ENCODE measurements at places on chromosomes 6 and 20.

DNA sequence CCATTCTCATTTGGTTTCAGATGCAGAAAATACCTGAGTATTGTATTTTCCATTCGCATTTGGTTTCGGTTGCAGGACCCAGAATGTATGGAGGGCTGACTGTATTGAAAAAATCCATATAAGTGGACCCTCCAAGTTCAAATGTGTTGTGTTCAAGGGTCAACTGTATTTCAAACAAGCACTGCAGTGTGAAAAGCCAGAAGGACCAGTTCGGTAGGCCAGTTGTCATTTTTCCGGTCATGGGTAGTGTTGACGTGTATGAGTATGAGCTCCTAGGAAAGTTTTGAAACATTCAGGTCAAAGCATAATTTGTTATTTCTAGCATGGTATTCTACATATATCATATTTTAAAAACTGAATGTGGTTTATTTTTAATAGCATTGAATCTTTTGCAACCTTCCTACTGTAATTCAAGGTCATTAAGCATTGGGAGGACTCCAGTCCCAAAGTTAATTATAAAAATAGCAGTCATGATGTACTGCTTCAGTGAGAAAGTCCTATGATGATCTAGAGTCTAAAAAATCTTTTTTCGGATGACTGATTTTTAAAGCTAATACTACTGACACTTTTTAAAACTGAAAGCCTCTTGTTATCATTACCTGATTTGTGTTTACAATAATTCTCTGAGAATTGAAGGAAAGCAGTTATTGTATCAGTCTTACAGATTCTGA is 18.9 kb downstream of the NHSL1 start:
- no peak for DNase-seq

DNA sequence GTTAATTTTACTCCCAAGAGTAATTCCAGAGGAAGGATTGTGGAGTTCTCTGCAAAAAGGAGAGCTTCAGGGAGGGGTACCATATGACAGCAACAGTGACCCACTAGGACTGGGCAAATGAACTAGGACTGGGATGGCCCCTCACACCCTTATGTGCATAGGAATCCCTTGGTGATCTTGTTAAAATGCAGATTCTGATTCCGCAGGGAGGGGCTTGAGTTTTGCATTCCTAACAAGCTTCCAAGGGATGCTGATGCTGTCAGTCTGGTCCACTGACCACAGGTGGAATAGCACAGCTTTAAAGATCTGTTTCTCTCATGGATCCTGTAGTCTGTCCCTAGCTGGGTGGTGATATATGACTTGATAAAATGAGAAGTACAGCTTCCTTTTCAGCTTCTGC is 6.3 kb upstream of the FOXA2 start:
- DNase-seq, result no peak

DNA sequence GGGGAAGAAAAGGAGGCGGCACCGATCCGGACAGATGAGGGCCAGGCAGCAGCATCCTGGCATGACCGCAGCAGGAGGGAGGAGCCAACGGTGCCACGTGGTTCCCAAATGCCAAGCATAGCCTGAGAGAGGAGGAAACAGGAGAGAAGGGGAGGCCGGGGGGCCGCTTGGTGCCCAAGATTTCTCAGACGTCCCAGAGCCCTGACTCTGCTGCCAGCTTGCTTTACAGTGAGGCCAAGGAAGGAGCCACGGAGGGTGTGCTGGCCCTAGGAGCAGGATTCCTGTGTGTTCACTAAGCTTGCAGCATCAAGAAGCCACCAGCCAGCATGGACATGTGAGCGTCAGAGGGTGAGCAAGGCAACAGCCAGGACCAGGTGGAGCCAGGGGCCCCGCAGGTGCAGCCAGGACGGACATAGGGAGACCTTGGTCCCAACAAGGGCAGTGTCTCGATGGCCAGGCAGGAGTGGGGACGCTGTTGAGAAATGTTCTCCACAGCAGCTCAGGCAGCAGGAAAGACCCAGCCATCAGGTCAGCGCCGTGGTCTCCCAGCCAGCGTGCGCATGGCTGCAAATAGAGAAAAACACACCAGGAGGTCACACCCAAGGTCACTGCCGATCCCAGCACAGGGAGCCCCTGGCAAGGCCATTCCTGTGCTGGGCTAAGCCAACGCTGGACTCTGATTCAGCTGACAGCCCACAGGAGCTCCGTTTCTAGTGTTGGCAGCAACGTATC is 143.7 kb downstream of the DLL1 start:
- no peak for DNase-seq

DNA sequence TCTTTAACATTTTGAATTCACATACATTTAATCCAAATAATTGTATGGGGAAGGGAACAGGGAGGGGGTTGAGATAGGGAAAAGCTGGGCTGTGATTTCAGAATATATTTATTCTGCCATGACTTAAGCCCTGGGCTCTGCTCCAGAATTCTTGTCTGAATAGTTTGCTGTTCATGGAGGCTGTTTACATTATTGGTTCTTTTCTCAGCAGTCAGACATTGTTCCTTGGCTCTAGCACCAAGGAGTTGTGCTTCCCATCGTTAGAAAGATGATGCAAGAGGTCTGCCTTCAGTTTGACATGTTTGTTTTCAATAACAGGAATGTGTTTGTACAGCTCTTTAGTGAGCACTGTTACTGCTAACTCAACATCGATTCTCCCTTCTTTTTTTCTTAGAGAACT is 198.8 kb upstream of the CDYL start:
- no peak for DNase-seq

- DNase-seq, result no peak
These were observed 5.9 kb upstream of the HMGA1 start for GRCh38 chr6:34230653-34231371.

DNA sequence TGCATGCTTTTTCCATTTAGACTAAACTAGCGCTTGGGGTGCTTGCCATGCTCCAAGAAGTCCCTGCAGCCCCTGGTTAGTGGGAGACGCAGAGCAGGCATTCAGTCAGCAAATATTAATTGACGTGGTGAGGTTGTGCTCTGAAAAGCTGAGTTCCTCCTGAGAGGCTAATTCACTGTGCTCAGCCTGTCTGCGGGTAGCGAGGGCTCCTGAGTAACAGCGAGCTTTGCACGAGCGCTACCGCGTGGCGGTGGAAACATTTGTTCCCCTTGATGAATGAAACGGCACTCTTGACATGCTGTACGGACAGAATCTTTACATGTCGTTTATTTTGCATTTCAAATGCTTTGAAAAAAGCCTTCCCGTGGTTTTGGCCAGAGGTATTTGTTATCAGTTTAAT is 170.6 kb upstream of the AGPAT4 start:
- no peak for DNase-seq

DNA sequence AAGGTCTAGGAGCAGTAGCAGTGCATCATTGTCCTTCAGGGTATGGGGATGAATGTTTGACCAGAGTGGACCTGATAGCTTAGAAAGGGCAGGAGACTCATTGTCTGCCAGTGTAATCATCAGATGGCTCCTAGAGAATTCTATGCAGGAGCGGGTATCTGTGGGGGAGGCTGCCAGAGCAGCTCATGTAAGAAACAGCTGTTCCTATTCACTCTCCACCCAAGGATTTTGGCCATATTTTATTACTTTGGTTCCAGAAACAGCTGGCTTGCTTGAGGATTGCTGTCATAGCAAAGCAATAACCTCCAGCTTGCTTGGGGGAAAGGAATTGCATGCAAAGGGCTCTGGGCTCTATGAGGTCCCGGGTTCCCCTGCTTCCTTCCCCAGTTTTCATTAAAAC is 44.1 kb downstream of the RALY start:
- no peak for DNase-seq

GRCh38 chr20:44830523-44830922 is 20.2 kb upstream of the RIMS4 start:
- no peak for DNase-seq

- no peak for DNase-seq
These were observed 14.7 kb downstream of the DSE start for GRCh38 chr6:116385459-116385802.

GRCh38 chr6:11414176-11414963 is 123.2 kb upstream of the TMEM170B start:
- DNase-seq, result peak; percentile 31

DNA sequence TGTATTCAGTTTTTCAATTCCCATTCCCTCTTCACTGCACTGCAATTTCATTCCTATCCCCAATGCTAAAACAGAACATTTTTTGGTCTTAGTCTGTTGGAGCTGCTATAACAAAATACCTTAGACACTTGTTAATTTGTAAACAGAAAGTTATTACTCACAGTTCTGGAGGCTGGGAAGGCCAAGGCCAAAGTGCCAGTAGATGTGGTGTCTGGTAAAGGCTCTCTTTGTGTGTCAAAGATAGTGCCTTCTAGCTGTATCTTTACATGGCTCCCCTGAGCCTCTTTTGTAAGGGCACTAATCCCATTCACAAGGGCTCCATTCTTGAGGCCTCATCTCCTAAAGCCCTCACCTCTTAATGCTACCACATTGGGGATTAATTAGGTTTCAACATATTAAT is 40.0 kb downstream of the PHIP start:
- DNase-seq, result no peak

DNA sequence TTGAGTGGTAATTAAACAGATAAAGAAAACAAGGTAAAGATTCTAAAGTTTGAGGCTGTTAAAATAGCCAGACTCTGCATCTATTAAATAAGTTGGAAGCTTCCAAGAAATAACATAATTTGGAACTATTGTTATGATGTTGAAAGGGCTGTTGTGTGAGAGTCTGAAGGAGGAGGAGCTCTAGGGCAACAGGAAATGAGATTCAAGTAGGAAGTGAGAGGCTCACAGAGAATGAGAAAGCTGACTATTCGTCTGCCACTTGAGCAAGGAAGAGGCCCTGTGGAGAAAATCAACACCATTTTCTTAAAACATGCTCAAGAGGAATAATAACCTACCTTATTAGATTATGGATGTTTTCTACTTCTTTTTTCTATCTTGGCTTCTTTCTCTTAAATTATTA is 185.2 kb downstream of the SLC24A3 start:
- no peak for DNase-seq

DNA sequence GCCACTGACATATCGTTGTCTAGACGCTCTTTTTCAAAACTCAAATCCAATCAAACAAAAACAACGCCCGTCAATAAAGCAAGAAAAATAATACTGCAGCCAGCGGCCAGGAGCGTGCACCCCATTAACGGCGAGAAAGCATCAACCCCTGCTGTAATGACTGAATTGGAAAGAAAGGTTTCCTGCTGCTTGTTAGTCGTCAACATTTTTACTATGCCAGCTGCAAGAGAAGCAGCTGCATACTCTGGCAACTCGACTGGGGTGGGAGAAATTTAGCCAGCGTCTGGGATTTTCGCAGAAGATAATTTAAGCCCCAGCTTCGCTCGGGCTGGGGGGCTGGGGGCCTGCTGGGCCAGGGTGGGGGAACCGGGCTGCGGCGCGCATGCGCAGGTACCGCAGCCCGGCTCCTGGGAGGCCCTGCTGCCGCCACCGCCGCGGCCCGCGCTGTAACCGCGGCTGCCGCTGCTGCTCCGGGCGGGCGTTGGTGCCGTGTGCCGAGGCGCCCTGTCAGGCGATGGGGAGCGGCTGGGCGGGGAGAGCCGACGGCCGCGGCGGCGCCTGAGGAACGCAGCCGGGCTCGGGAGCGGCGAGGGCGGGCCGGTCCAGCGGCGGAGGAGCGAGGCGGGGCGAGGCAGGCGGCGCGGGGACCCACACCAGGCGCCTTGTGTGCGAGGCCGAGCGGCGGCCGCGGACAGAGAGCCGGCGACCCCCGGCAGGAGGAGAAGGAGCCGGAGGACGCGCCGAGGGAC is 732 bp upstream of the STXBP5 start:
- peak; percentile 78 for DNase-seq

DNA sequence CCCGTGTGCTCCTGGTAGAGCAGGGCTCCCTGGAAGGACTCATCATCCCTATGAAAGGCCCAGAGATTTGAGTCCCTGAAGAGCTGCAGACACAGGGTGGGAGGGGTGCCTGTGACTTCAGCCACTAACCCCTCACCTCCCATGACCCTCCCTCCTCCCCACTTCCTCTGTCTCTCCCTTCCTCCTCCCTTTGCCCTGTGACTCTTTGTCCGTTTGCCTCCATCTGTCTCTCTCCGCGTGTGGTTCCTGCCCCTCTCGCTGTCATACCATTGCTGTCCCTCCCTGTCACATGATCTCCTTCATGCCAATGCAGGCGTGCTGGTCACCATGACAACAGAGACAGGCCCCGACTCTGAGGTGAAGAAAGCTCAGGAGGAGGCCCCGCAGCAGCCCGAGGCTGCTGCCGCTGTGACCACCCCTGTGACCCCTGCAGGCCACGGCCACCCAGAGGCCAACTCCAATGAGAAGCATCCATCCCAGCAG is 19.0 kb downstream of the EPB41L1 start:
- DNase-seq, result no peak

DNA sequence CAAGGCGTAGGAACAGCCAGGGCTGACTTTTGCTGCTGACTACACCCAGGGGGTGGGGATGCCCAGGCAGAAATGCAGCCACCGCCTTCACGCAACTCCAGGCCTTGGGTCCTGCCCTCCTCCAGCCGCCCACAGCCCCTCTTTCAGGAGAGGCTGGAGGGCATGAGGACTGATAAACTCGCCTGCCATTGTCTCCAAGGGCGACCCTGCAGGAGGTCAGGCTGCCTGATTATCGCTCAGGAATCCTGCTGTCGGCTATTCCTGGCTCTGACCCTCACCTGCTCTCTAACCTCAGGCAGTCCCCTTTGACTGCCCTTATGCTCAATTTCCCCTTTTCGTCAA is 62.0 kb upstream of the HDDC2 start:
- DNase-seq, result no peak

DNA sequence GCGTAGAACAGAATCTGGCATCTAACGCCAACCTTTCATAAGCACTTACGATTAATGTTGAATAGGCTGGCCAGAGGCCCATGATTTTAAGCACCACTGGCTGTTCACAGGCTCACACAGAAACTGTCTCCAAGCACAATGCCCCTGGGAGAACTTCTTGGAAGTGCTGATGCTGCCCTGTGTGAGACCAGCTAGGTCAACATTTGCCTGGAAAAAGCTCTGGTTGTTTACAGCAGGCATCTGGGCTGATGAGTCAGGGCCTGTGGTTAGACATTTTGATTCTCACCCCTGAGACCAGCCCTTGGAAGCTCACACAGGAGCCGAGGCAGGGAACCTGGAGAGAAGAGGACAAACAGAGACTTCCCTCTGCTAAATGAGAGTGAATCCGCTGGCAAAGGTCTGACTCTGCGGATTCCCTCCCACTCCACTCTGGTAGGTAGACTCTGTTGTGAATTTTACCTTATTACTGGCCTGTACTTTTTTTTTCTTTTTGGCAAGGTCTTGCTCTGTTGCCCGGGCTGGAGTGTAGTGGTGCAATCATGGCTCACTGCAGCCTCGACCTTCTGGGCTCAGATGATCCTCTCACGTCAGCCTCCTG is 6.8 kb upstream of the SULF2 start:
- DNase-seq, result no peak

- DNase-seq, result peak; percentile 80
These were observed 20.2 kb downstream of the LEMD2 start for GRCh38 chr6:33768644-33769120.

DNA sequence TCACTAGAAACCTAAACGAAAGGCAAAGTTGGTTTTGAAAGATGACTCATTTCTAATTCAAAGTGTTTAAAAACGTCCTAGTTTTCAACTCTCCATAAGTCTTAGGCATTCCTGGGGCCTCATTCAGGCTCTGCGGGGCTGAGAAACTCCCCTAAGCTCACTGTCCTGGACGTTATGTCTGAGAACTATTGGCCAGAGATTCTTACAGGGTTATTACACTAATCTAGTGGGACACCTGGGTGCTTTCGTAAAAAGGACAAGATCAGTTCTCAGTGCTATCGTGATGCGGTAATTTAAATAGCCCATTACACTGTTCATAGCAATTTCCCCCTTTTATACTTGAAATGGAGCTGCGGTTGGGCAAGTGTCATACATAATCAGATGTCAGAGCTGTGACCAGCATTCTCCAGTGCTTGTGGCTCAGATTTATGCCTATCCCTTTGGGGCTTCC is 280.9 kb downstream of the QKI start:
- no peak for DNase-seq

Measured in CD4-positive, alpha-beta T cell treated with Interleukin-17A for 4 hours (primary cell).